ENCODE measurements at places on chromosomes 12 and 14.

DNA sequence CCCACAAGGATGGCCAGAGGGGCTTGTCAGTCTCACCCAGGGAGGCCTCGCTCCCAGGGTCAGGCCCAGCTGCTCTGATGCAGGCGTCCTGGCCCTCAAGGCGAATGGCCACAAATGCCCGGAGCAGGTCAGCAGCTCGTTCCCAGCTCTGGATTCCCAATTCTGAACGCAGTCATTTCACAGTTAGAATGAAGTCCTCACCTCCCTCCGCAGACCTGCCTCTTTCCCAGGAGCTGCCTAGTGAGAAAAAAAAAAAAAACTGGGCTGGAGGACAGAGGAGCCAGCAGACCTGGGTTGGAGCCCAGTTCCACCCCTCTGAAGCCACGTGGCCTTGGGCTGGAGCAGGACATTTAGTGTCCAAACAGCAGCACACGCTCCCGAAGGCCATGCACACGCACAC is 62.2 kb upstream of the DIO3 start:
- no peak for DNase-seq

DNA sequence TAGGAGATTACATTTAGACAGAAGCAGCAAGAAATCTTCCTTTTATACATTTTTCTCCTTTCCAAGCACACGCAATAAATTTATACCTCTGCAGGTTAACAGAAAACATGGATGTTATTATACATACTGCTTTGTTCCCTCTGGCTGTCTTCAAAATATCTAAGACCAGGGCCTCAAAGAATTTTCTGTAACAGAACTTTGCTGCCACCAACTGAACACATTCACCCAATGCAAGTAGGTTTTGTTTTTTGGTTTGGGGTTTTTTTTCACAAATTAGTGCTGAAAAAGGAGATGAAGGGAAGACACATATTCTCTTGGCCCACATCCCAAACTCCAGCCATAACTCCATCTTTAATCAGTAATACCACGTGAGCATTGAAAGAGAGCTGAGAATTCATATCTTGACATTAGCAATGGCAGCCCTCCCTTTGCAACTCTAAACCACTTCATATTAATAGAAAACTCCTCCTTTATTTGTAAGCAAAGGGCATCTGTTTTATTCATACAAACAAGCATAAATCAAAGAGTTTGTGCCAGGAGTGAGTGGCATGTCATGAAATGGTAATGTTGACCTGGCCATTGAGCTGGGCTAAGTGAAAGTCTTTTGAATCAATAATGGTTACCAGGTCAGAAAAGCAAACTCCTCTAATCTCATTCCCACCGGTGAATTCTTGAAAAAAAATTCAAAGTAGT is 150.8 kb upstream of the FSCB start:
- DNase-seq: no peak

GRCh38 chr14:94476023-94476422 is at the start of gene SERPINA9:
SERPINA9 (minus strand) TSS chr14:94476197; CDS start chr14:94469840, 6,357 bp downstream.
- no peak for DNase-seq

- DNase-seq: no peak
Observed at GRCh38 chr12:5051913-5052312, 8.2 kb downstream of the KCNA5 start.

DNA sequence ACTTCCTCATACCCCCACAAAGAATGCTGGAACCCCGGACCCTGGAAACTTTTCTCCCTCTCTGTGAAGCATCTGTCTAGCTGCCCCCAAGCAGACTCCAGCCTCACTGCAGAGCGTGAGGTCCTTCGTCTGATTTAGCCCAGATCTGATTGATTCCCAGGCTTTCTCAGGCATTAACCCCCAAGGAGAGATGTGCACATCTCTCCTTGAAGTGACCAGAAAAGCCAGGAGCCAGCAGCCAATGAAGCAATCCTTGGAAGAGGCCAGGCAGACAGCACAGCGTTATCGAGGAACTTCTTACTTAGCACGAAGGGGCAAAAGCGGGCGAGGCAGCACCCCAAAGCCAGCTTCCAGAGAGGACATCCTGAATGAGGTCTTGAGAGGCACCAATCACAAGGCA is 100.7 kb downstream of the ZFP36L1 start:
- DNase-seq: no peak

DNA sequence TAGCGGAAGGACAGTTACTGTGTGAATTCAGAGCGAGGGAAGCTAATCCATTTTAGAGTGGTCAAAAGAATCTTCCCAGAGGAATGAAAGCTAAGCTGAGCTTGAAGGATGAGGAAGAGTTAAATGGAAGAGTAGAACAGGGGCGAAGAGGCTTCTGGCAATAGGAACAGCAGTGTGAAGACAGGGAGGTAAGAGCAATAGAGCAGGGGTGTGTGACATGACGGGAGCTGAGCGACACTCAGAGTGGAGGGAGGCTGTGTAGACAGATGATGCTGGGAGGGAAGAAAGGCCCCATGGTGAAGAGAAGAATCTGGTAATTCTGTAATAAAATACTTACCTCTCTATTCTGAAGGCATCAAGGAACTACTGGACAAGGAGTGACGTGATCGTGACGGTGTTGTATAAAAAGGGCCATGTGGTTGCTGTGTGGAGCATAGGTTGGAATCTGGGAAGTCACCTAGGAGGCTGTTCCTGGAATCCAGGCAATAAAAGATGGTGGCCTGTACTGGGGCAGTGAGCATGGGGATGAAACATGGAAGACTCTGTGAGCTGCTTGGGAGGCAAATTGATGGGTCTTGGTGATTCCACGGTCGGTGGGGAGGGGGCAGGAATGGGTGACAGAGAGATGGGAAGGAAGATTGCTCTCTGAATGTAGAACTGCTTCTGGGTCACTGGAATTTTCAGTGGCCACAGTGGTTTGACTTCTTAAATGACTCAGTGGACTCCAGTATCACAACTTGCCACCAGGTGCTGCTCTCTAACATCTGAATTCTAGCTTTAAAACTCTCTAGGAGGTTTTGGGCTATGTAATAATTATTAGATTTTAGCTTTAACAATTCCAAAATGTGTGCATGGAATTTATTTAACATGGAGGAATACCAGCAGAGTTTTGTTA is 164.1 kb downstream of the ATP23 start:
- no peak for DNase-seq

- no peak for DNase-seq
Observed at GRCh38 chr12:67433385-67434175, 164.4 kb downstream of the CAND1 start.

- no peak for DNase-seq
Observed at GRCh38 chr14:92459950-92460421, 53.6 kb upstream of the RIN3 start.

DNA sequence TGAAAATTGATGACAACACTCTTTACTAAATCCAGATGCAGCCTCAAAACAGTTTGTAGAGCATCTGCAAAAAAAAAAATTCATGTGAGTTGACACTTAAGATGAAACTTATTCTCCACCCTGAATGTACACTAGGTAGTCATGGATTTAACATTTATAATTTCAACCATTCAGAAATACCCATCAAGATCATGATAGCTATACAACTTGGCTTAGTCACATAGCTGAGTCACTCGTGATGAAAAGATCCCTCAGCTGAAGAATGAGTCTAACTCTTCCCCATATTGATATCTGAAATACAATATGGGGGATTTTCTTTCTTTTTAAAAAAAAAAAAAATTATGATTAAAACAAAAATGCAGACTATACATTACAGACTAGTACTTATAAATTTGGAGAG is 104.8 kb upstream of the PLEKHG7 start:
- no peak for DNase-seq

DNA sequence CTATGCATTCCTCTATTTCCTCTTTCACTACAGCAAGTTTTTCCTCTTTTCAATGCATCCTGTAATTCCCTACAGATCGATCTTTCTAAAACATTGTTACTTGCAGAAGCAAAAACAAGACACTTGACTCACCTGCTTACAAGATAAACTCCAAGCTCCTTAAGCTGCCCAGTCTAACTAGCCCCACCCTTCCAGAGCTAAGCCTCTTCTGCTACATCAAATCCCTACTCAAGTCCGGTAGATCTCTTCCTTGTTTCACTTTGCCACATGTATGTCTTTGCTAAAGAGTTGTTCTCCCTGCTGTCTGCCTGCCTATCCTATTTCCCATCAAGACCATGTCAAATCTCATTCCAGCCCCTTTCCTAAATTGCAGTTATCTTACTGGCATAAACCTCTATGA is 724.8 kb downstream of the C12orf50 start:
- DNase-seq: no peak

DNA sequence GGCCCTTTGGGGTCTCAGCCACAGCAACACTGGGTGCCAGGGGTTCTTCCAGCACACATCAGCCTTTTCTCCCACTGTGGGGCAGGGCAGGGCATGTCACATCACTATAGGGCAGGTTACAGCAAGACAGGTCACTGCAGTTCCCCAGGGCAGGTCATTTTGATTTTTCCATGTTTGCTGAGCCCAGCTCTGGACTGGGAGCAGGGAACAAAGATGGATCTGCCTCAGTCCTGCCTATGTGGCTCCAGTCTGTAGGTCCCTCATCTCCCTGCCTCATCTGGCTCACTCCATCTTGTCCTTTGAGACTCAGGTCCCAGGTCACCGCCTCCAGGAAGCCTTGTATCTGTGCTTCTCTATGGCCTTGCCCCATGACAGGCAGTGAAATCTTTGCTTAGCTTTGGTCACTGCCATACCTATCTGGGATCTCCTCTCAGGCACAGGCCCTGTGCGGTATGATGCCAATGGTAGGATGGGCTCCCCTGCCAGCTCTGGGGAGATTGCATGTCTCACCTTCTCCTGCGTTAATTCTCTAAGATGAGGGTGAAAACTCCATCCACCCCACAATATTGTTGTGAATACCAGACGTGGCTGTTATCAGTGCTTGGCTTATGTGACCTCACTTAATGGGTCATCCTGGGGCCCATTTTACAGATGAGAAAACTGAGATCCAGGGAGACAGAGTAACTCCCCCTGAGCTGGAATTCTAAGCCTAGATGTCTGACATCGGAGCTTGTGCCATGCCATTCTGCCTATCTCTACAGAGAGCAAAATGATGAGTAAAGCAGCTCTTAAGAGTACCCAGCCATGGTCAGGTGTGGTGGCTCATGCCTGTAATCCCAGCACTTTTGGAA is 1.5 kb downstream of the SERPINA6 start:
- no peak for DNase-seq

DNA sequence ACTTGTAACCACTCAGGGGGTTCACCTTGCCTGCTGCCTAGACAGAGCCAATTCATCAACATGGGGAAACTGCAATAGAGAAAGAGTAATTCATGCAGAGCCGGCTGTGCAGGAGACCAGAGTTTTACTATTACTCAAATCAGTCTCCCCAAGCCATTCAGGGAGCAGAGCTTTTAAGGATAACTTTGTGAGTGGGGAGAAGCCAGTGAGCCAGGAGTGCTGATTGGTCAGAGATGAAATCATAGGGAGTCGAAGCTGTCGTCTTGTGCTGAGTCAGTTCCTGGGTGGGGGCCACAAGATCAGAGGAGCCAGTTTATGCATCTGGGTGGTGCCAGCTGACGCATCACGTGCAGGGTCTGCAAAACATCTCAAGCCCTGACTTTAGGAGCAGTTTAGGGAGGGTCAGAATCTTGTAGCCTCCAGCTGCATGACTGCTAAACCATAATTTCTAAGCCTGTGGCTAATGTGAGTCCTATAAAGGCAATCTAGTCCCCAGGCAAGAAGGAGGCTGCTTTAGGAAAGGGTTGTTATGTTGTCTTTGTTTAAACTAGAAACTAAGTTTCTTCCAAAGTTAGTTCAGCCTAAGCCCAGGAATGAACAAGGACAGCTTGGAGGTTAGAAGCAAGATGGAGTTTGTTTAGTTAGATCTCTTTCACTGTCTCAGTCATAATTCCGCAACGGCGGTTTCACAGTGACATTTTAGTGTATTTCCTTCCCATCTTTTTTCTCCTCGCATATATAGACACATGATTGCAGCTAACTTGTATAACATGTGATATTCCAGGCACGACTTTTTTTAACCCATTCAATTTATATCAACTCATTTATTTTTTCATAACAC is 68.9 kb upstream of the NCOR2 start:
- DNase-seq: peak; percentile 44

DNA sequence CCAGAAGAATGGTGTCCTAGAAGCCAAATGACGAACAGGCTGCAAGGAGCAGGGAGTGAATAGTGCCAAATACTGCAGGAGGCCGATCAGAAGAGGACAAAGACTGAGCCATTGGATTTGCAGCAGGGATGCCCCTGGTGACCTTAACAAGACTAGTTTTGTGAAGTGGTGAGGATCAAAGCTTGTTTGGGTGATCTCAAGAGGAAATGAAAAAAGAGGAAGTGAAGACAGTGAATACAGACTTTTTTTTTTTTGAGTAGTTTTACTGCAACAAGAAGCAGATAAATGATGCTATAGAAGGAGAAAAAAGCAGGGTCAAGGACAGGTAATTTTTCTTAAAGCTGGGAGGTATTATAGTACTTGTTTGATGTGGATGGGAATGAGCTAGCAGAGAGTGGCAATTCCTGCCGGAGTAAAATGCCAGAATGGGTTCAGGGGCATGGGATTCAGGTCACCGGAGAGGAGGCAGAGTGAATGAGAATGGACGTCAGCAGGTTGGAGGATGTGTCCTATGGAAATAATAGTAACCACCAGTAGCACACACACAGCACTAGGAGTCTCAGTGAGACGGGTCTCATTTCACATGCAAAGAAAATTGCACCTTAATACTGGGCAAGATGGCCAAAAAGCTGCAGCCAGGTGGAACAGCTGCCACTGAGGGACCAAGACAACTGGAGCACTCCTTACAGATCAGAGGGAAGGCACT is 345.8 kb upstream of the CCDC196 start:
- no peak for DNase-seq

DNA sequence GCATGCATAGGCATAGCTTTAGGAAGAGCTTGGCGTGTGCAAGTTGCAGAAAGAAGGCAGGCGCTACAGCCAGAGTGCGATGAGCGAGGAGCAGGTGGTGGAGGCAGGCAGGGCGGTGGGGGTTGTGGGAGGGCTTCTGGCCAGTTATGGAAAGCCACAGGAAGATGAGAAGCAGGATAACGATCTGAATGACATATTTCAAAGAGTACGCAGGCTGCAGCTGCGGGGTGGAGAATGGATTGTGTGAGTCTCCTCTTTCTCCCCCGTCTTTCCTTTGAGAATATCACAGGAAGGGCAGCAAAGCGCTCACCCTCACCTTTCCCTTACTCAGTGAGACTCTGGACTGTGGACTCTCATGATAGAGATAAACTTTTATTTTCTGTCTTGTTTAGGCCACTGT is 48.7 kb upstream of the PLXNC1 start:
- no peak for DNase-seq

- no peak for DNase-seq
Observed at GRCh38 chr12:95054206-95054605, 19.2 kb downstream of the NR2C1 start.
